ENCODE measurements at places on chromosomes 7 and 10.

DNA sequence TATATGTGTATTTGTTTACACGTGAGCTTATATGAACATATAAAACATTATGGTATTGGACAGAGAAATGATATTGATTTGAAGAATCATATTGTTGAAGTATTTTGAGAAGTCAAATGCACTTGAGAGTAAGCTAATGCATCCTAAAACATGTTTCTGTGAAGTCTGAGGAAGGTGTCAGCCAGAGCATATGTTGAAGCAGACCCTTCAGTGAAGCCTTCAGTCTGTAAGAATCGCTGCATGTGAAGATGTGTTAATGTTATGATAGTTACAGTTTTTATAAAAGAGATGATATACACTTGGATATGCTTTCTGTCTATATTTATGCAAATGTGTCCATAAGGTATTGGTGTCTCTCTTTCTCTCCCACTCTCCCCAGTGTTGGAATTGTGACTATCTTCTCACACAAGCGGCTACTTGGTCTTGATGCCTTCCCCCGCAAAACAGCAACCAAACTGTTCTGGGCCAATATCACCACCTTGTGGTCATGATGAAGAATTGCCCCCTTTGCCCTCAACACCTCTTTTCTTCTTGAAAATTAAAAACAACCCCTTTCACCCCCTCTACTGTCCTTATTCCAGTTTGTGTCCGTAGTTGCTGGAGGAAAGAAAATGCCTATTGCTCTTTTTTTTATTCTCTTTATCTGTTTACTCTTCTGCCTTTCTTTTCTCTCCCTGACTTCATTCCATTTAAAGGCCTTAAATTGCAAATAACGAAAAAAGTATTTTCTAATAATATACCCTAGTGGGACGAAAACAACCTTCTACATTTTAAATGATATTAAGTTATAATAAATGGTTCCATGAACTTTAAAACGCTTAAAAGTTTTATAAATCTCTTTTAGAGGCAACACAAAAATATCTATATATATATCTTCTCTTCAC, 64.9 kb downstream of the IKZF1 start:
- DNase-seq: peak; percentile 22

GRCh38 chr7:156875766-156876165, 17.2 kb downstream of the LMBR1 start:
- DNase-seq: no peak

DNA sequence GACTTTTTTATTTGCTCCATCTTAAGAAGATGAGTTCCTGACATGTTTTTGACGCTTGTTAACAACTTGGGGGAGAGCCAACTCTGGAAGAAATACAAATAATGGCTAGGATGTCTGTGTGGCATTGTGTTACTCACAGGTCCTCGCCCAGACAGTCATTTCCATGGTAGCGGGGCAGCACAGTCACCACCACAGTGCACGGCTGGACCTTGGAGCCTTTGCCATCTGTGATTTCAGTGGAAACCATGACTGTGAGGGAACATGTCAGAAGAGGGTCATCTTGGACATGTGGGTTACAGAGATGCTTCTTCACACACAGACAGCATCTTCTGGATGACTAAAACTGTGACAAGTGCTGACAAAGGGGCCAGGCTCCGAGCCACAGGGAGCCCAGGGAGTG, 74.5 kb downstream of the PKD1L1 start:
- DNase-seq: no peak

DNA sequence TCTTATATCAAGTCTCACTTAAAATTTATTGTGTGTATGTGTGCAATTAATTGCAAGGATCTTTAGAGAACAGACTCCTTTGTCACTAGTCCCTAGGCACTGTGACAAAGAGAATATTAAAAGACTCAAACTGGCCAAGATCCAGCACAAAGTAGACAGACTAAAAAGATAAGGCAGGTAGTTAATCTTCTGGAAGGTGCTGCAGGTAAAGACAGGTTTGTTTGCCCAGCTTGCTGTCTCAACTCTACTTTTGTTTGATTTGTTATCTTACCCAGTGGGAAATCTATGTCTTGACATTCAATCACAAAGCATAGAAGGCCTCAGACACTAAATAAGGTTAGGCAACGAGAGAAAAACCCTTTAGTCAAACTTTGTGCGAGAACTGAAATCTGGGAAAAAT, 807.9 kb upstream of the LRRN3 start:
- no peak for DNase-seq

- no peak for DNase-seq
These were observed 86.1 kb downstream of the FAM107B start for GRCh38 chr10:14688606-14689005.

DNA sequence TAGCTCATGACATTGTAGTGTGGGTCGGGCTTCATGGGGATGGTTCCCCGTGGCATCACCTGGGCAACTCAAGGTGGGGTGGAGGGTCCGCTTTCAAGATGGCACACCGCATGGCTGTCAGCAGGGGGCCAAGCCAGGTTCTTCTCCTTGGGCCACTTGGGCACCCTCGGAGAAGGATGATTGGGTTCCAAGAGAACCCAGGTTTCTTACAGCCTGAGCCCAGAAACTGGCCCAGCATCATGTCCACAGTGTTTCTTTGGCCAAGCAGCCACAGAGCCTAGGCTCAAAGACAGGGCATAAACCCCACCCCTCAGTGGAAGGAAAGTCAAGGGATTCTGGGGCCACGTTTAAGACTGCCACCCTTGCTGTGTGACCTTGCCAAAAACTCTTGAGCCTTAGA, 110.6 kb downstream of the PTPN20 start:
- DNase-seq: no peak

DNA sequence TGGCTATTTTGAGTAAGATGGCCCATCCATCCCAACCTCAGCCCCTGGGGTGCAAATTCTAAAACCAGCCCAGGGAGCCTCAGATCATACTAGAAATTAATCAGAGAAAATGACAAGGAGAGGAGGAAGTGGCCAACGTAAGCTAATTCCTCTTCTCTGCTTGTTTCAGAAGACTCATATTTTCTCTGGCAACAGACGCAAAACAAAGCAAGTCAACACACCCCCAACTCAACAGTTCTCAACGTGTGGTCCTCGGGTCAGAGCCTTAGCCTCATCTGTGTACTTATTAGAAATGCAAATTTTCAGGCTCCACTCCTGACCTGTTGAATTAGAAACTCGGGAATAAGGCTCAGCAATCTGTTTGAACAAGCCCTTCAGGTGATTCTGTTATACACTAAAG, 413.9 kb upstream of the AUTS2 start:
- DNase-seq: no peak

- peak; percentile 26 for DNase-seq
These were observed 1288.5 kb downstream of the GATA3 start for GRCh38 chr10:9342885-9343570.

GRCh38 chr7:28697913-28698563, 260.1 kb downstream of the TRIL start:
- DNase-seq: no peak

DNA sequence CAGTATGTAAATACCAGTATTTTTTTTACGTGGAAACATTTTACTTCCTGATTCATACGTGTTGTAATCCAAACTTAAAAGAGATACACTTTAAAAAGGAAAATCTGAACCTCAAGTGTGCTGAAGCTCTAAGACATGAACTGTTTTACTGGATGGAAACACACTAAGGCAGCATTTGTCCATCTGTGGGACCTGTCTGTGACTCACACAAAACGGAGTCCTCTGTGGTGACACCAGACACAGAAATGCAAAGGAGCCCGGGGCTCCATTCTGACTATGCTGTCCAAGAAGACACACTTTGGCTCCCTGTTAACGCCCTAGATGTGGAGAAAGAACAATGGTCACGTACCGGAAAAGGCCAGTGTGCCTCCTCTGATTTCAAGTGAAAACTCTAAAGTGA, 23.9 kb downstream of the RNF133 start:
- DNase-seq: no peak

DNA sequence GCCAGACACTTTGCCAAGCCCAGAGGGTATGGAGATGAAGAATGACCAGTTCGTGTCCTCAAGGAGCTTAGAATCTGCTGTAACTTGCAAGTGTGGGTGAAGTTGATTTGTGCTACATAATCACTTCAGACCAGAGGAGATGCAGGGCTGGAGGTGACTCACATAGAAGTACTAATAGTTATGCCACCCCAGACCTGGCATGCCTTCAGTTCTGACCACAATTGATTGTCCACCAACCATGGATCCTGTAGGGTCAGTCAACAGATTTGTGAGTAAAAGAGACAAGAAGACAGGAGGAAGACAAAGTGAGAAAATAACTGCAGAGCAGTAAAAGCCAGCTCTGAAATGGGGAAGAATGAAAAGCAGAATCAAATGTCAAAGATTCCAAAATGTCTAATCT, 51.2 kb upstream of the BMPER start:
- no peak for DNase-seq

DNA sequence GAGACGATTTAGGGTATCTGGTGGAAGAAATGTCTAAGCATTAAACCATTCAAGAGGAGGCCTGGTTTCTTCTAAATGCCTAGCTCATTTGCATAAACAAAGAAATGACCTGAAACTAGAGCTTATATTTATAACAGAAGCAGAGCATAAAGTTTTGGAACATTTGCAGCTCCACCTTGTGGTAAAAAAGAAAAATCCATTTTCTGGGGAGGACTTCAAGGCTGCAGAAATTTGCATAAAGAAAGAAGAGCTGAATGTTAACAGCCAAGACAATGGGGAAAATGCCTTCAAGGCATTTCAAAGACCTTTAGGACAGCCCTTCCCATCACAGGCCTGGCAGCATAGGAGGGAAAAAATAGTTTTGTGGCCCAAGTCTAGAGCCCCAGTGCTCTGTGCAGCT, 362.0 kb downstream of the ZNF248 start:
- DNase-seq: no peak

- no peak for DNase-seq
These were observed 6.0 kb downstream of the PARD3 start for GRCh38 chr10:34808801-34809745.

GRCh38 chr10:31773749-31774298, 154.8 kb downstream of the ARHGAP12 start:
- no peak for DNase-seq

- no peak for DNase-seq
These were observed 38.4 kb downstream of the ATXN7L1 start for GRCh38 chr7:105837765-105838626.

DNA sequence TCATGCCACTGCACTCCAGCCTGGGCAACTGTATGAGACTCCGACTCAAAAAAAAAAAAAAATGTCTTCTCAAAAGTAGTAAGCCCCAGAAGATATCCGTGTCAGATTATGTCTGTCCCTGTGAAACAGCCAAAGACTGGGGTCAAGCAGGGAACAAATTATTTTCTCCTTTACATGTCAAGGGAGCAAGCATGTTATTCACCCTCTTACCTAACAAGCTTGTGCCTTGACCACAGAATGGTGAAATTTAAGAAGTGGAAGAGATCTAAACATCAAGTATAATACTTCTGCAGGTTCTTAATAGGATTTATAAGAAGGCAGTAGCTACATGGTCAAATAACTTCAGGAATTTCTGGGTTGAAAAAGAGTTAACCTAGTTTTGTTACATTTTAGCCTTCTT, 187.9 kb downstream of the ZNF365 start:
- no peak for DNase-seq

DNA sequence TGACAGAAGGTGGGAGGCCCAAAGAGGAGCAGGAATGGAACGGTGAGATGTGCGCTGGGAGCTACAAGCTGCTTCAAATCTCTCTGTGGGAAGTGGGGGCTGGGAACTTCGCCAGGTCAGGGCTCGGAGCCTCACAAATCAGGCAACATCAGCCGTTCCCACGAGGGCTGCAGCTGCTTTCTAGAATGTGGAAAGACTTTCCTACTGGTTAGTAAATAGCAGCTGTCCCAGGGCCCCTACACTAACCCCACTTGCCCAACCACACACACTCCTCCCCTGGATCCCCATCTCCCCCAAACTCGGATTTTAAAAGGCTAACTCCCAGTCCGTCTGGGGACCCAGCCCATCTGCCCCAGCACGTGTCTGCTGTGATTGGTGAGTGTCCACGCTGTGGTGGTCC, 40.6 kb upstream of the PITRM1 start:
- DNase-seq: no peak

GRCh38 chr7:41731493-41732435, 28.9 kb upstream of the INHBA start:
- no peak for DNase-seq

- DNase-seq: no peak
These were observed 677.1 kb downstream of the PARD3 start for GRCh38 chr10:34137955-34138354.

DNA sequence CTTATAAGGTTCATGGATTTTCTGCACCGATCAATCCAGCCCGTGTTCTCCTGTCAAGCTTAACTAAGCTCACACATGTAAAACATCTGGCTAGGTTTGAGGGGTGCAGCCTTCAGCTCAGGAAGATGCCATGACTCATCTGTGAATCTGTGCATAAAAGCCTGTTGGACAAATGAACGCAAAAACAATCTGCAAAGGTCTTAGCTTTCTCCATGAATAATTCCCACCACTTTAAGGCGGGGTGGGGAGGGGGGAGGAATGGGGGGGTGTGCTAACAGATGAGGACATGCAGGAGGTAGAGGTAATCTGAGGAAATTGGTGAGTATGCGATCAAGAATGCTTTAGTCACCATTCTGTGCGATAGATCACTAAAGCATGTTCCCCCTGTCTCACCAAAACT, 4.8 kb downstream of the DOCK4 start:
- no peak for DNase-seq

DNA sequence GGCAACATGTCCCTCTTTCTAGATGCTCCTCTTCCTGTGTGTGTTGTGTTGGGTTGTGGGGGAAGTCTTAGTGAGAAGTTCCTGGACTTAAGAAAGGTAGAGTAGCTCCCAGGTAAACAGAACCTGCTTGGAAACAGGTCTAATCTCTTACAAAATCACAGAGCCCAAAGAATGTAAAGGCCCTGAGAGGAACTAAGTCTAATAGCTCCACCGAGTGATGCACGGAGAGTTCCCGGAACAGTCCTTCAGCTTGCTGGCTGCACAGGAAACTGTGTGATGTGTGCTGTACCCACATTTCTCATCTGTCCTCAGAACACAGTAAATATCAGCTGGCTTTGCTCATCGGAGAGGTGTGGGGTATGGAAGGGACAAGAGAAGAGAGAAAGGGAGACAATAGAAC, 182.6 kb upstream of the LYZL1 start:
- DNase-seq: no peak

DNA sequence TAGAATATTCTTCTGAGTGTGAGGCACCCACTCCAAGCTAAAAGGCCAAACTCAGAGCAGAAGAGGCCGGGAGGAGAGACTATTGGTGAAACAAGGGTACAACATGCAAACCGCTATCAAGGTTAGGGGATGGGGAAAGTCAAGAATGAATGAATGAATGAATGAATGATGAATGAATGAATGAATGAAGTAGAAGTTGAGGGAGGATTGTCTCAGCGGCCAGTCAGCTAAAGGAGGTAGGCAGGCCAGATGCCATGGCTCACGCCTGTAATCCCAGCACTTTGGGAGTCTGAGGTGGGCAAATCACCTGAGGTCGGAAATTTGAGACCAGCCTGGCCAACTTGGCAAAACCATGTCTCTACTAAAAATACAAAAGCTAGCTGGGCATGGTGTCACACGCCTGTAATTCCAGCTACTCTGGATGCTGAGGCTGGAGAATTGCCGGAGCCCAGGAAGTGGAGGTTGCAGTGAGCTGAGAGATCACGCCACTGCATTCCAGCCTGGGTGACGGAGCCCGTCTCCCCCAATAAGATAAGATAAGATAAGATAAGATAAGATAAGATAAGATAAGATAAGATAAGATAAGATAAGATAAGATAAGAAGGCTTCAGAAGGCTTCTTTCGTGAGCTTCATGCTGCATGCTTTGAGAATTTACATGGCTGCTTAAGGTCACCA, 250.8 kb downstream of the CCDC3 start:
- no peak for DNase-seq

All from HuH-7 (cell line).